ENCODE measurements at places on chromosomes 5 and 9. TPM values are rescaled to one million over a fixed set of nuclear protein-coding genes. Genes with fewer than 3 reads are reported as not detected.

- DNase-seq = no peak
These were observed 477.7 kb upstream of the C9orf72 start for GRCh38 chr9:28050941-28051340.

GRCh38 chr5:133783481-133783880 lies 171.1 kb upstream of the FSTL4 start:
- DNase-seq = no peak

DNA sequence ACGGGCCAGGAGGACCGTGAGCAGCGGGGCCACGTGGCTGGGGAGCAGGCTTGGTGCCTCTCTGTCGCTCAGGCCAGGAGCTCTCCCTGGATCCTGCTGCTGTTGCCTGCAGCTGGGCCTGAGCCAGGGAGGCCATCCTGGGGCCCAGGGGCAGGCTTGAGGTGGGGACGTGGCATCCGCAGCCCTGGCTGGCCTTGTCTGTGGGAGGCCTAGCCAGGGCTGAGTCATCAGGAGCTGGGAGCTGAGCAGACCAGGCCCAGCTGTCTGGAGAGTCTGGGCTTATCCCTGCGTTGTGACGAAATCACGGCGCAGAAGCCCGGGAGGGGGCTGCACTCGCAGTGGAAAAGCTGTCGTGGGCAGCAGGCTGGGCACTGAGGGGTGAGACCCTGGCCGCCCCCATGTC lies 138.8 kb upstream of the COL5A1 start:
- DNase-seq = no peak

DNA sequence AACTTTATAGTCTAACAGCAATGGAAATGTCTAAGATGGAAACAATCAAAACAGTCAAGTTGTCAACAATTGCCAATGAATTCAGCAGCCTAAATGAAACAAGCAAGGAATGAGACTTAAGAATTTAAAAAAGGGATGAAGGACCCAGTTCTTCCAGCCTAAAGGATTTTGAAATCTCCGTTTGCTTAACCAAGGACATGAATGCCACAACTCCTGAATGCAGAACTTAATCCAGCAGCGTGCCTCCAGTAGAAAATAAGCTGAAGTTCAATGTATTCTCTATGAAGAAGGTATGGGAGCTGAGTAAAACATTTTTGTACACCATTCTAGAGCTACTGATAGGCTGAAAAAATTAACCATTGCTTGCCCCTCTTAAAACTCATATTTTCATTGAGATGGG lies 411.3 kb downstream of the ARHGEF28 start:
- no peak for DNase-seq

GRCh38 chr9:94805585-94805984 lies 79.1 kb downstream of the AOPEP start:
- DNase-seq = no peak

DNA sequence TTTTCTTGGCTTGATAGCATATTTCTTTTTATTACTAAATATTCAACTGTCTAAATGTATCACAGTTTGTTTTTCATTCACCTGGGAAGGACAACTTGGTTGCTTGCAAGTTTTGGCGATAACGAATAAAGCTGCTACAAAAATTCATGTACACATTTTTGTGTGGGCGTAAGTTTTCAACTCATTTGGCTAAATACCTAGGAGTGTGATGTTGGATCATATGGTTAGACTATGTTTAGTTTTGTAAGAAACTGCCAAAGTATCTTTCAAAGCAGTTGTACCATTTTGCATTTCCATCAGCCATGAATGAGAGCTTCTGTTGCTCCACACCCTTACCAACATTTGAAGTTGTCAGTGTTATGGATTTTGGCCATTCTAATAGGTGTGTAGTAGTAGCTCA lies 428.0 kb downstream of the ACTL7B start:
- DNase-seq = no peak

GRCh38 chr9:18726546-18726945 lies 252.6 kb downstream of the ADAMTSL1 start:
- DNase-seq = no peak

DNA sequence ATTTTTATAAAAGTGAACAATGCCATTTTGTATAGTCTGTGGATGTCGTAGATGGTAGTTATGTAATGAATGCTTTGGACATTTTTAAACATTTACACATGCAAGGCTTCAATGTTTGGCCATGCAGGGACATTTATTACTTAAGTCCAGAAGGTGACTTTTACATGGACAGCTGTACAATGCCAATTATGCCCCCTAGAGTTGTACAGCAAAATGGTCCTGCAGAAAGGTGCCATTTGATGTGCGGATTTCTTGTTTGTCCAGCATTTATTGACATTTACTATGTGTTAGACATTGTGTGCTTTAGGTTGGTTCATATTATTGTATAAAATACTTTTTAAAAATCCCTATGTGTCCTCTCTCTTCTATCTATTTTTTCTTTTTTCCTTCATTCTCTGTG lies 22.5 kb upstream of the COMMD10 start:
- DNase-seq = no peak

GRCh38 chr5:174877987-174878386 lies 153.6 kb downstream of the MSX2 start:
- DNase-seq = no peak

GRCh38 chr5:31827867-31828266 lies 188.9 kb downstream of the PDZD2 start:
- no peak for DNase-seq

DNA sequence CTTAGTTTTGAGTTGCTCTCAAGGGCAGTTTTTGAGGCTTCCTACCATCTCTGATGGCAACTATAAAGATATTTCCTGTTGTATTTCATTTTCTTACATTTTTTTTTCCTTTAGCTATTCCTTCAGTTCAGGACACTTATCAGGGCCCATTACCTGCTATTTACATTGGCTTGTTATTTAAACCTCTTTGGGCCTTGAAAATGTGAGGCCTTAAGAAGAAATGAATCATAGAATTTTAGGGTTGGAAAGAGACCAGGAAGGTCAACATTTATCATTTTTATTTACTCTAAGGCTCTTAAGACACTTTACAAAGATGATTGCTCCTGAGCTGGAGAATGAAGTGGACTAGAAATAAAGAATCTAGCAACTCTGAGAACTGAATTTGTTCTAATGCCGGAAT lies 335.2 kb downstream of the DTWD2 start:
- no peak for DNase-seq

DNA sequence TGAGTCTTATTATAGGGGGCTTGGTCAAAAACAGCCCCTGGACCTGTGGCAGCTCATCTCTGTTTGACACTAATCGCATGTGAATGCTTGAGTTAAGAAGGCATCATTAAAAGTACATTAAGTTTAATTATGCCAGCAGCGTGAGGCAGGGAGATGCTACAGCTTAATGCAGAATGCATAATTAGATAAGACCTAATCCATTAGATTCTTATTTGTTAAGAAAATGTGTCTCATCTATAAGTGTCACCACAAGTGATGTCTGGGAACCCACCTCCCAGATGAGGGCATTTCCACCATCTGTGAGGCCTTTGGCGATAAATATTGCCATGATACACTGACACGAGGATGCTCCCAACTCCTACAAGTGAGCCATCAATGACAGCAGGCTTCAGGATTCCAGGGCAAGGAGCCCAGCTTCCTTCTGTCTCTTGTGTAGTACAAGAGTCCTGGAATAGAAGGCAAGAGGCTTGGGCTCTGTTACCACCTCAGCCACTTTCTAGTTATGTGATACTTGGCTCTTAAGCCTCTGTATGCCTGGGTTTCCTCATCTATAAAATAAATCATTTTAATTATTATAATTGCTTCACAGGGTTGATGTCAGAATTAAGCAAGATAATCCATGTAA lies 202.7 kb downstream of the FAM114A2 start:
- DNase-seq = no peak

DNA sequence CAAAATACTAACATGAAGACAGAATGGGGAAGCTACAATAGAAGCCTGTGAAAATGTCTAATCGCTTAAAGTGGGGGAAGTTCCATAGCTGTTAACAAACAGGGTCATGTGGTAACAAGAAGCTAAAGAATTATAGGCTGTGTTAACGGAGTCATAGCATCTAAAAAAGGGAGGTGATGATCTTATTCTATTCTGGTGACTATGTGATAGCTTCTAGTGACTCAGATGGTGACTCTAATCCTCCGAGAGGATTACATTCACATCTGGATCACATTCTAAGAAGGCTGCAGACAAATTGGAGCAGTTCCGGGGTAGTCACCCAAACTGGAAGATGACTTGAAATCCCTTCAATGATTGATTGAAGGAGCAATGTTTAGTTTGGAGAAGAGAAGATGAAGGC lies 142.1 kb downstream of the LIFR start:
- no peak for DNase-seq

GRCh38 chr9:134568116-134568515 lies 73.5 kb upstream of the COL5A1 start:
- DNase-seq = no peak

DNA sequence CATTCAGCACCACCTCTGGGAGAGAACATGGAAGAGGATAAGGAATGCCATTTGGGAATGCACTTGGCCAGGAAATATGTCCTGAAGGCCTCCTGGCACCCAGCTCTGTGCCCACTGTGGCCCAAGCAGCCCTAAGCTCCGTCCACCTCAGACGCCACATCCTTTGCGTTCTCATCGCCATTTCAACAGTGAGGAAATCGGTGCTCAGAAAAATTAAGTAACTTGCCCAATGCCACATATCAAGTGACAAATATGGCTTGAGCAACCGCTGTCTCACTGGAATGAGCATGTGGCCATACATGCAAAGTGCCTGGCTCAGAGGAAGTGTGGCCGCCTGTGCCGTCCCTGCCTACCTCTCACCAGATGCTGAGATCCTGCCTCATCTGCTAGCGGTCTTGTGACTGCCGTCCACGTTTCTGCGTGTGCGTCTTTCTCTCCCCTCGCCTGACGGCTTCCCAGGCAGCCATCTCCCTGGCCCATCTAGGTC lies 984 bp upstream of the DOK3 start:
- no peak for DNase-seq

DNA sequence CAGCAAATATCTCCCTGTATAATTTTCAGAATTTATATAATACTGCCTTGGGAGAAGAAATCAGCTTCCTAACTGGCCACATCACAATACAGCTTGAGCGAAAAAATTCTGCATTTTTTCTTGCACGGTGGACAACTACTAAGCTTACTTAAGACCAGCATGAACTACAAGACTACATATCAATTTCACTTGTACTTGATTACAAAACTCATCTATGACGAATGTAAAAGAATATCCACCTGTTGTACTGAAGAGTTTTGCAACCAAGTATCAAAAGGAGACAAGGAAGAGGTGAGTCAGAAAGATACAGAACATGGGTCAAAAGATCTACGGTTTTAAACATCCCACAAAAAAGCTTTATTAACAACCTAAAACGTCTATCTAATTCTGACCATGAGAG lies 279.4 kb downstream of the BNC2 start:
- DNase-seq = no peak

DNA sequence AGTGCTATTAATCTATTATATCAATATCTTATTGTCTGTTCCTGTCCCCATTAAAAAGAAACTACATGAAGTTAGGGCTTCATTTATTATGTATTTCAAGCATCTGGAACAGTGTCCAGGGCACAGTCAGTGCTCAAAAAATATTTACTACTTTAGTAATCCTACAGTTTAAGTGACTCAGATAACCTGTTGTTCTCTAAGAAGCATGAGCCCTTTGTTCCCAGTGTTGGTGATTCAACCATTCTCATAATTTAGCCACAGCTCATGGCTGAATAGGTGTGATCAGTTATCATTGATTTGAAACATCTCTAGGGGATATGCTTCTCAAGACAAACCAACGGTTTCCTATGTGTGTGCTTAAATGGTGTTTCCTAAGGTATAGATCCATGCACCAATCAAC lies 292.7 kb downstream of the TMEM167A start:
- DNase-seq = no peak

GRCh38 chr5:134468921-134469400 lies 56.5 kb upstream of the JADE2 start:
- no peak for DNase-seq

GRCh38 chr9:101409079-101409477 lies 10.4 kb downstream of the ZNF189 start:
- DNase-seq = no peak

DNA sequence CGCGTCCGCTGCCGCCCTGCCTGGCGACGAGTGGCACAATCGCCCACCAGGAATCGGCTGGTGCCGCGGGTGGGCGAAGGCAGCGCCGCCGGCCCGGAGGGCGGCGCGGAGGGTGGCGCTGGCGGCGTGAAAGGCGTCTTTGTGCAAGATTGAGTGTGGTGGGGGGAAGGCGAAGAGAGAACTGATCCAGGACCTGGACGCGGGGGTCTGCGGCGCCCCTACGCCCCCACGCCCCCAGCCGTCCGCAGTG lies 4.6 kb upstream of the RGMB start:
- no peak for DNase-seq

GRCh38 chr9:110048976-110049698 lies 158.8 kb downstream of the C9orf152 start:
- no peak for DNase-seq

- DNase-seq = no peak
These were observed 16.3 kb upstream of the PITX1 start for GRCh38 chr5:135050244-135050767.

DNA sequence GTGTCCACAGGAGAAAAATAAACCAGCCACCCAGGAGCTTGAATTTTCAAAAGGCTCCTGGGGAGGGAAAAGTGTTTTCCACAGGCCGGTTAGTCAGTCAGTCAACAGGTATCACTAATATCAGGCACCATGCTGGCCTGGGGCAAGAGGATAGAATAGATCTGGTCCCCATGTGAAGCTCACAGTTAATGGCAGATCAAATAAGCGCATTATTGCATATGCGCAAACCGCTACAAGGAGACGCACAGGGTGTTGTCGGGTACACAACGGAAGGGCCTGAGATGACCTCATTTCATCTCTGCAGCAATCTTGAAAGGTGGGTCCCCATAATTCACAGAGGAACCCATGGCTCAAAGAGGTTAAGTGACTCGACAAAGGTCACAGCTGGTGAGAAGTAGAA lies 260.7 kb downstream of the CRB2 start:
- DNase-seq = no peak

DNA sequence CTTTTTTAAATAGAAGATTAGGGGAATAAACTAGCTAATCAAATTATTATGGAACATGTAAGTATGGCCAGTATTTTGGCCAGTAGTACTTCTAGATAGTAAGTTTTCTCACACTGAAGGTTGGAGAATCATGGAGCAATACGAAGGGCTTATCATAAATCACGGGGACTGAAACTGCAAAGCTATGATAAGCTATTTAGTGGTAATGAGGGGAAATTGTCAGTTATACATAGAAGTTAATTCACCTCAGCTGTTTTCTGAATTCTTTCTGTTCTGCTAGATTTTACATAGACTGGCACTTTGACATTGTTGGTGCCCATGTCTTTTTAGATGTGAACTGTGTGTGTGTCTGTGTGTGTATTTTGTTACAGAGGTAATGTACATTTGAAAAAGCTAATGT lies 34.5 kb upstream of the FAM151B start:
- DNase-seq = no peak

The SLC23A1 gene
- 13.5 TPM for polyA plus RNA-seq

The OR1J2 gene
- not detected for polyA plus RNA-seq

The DPYSL3 gene
- polyA plus RNA-seq = 35.1 TPM

The TCERG1 gene
- 115 TPM for polyA plus RNA-seq

The SLCO4C1 gene
- polyA plus RNA-seq = 27.7 TPM

The BRD3OS gene
- 22.6 TPM for polyA plus RNA-seq

The ASS1 gene
- 354 TPM for polyA plus RNA-seq

The PHF19 gene
- 32.4 TPM for polyA plus RNA-seq

The ERGIC1 gene
- 118 TPM for polyA plus RNA-seq

The PRDM9 gene
- not detected for polyA plus RNA-seq

The PDCD1LG2 gene
- polyA plus RNA-seq = 0.13 TPM

The ANGPTL2 gene
- 11.4 TPM for polyA plus RNA-seq

The PROB1 gene
- 2.0 TPM for polyA plus RNA-seq

The SH2D3C gene
- 12.1 TPM for polyA plus RNA-seq

The CCDC180 gene
- polyA plus RNA-seq = 12.8 TPM

The DOK3 gene
- 3.3 TPM for polyA plus RNA-seq

Measured in right renal cortex interstitium (tissue), 3 donors.